ENCODE measurements at places on chromosomes 11 and 22.
A peak's percentile ranks its signal among the peaks of the same experiment; 100 is the strongest.

DNA sequence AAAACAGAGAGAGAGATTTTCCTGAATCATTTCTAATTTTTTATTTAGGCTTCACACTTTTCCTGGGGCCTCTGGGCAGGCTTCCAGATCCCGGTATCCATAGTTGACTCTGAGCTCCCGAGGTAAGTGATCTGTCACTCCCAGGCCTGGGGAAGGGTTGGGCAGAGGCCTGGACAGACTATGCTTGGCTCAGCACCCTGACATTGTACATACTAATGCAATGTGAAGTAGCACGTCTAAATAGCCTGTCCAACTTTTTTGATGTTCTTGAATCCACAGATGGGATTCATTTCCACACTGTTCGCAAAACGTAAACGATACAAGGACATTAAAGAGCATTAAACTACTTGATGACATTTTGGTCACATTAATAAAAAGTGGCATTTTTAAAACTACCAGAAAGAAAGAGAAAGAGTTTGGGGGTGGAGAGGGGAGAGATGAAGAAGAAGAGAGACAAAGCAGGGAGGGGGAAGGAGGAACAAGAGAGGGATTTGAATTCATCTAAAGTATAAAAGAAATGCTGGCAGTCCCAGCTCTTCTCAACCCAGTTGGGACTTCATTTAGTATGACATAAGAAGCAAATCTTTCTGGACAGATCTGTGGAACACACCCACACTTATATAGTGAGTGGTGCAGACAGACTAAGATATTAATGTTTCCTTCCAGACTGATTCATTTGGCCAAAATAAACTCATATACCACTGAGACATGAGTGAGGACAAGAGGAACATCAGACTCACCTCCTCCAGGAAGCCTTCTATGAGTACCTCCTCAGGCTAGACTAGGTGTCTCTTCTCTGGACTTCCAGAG, 514.2 kb downstream of the SOX6 start:
- no peak for DNase-seq

DNA sequence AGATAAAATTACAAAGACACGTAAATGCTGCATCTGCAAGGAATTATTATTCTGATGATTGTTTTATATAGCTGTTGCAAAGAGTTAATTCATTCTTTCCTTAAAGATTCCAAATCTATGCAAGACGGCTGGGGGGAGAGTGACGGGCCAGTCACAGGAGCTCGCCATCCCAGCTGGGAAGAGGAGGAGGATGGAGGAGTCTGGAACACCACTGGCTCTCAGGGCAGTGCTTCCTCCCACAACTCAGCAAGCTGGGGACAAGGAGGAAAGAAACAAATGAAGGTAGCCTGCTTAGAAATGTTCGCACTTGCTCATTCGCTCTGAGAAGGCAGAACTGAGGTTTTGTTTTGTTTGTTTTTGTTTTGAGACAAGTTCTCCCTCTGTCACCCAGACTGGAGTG, 73.0 kb upstream of the ADSL start:
- no peak for DNase-seq

- DNase-seq, result peak; percentile 73
Observed at GRCh38 chr11:59560290-59560701, 49.0 kb downstream of the OR4D9 start.

GRCh38 chr11:74476536-74476935, 9.2 kb upstream of the KCNE3 start:
- DNase-seq, result no peak

- peak; percentile 25 for DNase-seq
Observed at GRCh38 chr22:46569848-46570695, 32.7 kb upstream of the CELSR1 start.

GRCh38 chr11:103315248-103315647, 206.0 kb downstream of the DYNC2H1 start:
- no peak for DNase-seq
